ENCODE measurements at places on chromosomes 6 and 20. TPM values are rescaled to one million over a fixed set of nuclear protein-coding genes. Genes with fewer than 3 reads are reported as not detected.

Gene CCND3
- total RNA-seq, result 147 TPM

Gene GPR6
- not detected for total RNA-seq

Gene HLA-DMB
- total RNA-seq, result 1.7 TPM

Gene AVP
- not detected for total RNA-seq

Gene COL10A1
- total RNA-seq, result 0.12 TPM

Gene PLCG1
- 41.0 TPM for total RNA-seq

Gene COL9A3
- 0.49 TPM for total RNA-seq

Gene CST2
- total RNA-seq, result 1.1 TPM

Gene PGC
- total RNA-seq, result 0.09 TPM

Gene NRN1
- total RNA-seq, result 0.74 TPM

Gene CASS4
- total RNA-seq, result not detected
